ENCODE measurements at places on chromosomes 3 and 15. TPM values are rescaled to one million over a fixed set of nuclear protein-coding genes. Genes with fewer than 3 reads are reported as not detected.

The GOLGA6D gene
- total RNA-seq = not detected

The GRAMD1C gene
- total RNA-seq = 0.61 TPM

DNA sequence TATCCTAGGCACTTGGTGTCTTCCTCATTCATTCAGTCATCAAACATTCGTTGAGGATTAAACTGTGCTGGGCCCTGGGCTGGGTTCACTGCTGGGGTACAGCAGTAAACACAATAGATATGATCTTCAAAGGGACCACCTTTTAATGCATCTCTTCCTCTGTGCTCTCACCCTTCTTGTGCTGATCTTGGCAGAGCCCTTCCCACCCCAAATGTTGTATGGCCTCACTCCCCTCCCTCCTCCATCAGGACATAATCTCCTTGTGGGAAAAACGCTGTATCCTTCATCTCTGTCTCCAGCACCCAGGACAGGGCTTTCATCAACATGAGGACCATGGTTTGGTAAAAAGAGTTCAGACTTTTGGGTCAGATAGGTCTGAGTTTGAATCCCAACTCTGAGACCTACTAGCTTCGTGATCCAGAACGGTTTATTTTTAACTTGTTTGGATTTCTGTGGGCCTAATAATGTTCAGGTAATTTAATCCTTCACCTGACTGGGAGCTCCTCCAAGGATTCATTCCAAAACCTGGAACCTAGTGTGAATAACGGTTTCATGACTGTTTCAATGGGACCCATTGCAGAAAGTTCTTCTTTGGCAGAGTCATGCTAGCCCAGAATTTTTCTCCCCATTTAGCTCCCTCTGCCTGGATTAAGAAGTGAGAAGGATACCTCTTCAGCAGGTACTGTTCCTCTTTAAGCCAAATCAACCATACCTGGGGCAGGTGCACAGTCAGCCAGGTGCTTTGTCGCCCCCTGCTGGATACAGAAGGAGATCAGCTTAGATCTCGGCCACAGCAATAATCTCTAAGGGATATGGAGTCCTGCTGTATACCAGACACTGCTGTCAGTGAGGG lies 5.2 kb upstream of the WNT7A start:
- peak; percentile 78 for DNase-seq

GRCh38 chr3:109242187-109242523 lies 74.2 kb downstream of the DPPA2 start:
- no peak for DNase-seq

DNA sequence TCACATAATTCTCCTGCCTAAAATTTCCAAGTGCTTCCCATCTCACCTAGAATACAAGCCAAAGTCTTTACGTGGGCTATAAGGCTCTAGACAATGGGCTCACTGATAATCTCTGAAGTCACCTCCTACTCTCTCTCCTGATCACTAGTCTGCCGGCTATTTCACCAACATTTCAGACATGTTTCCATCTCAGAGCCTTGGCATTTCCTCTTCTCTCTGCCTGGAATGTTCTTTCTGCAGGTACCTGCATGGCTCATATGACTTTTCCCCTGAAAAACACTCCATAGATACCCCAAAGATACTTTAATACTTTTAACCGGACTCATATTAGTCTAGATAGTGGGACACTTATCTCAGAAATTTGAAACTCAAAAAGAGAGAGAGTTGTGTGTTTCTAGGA lies 32.7 kb downstream of the CD200 start:
- DNase-seq = no peak

DNA sequence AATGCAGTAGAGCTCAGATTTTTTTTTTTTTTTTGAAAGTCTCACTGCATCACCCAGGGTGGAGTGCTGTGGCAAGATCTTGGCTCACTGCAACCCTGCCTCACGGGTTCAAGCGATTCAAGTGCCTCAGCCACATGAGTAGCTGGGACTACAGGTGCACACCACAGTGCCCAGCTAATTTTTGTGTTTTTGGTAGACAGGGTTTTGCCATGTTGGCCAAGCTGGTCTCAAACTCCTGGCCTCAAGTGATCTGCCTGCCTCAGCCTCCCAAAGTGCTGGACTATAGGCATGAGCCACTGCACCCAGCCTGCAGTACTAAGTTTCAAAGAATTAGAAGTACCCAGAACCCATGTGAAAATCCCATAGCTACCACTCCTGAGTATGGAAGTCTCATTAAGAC lies 14.5 kb downstream of the TRIM59 start:
- DNase-seq = no peak
